ENCODE measurements at places on chromosomes 16 and 17.
A peak's percentile ranks its signal among the peaks of the same experiment; 100 is the strongest.

GRCh38 chr17:20063665-20064648 is 54.8 kb downstream of the SPECC1 start:
- peak; percentile 72 for DNase-seq

DNA sequence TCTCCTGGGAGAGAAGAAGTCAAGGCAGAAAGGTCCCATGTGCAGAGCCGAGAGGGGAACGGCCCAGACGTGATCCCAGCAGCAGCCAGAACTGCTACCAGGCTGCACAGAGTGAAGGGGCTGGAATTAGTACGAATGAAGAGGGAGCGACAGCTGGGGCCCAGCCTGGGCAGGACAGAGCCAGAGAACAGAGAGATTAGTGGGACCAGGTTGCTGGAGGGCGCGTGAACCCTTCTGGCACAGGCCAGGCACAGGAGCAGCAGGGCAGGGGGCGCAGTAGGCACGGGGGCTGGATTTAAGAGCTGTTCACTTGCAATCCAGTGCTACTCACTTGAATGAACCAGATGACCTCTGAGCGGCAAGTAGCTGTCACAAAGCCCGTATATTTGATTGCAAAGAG is 66.9 kb downstream of the PLXDC1 start:
- no peak for DNase-seq

GRCh38 chr16:59701963-59702930 is 968.1 kb upstream of the GOT2 start:
- no peak for DNase-seq

GRCh38 chr16:53052519-53053501 is at the start of gene CHD9NB:
Gene CHD9NB, minus strand, starts transcription at chr16:53052897. Its CDS starts 8,739 bp downstream, at chr16:53044158.
- DNase-seq: peak; percentile 89

- no peak for DNase-seq
Measured at GRCh38 chr17:41186872-41187271, 2.2 kb upstream of the KRTAP4-1 start.

DNA sequence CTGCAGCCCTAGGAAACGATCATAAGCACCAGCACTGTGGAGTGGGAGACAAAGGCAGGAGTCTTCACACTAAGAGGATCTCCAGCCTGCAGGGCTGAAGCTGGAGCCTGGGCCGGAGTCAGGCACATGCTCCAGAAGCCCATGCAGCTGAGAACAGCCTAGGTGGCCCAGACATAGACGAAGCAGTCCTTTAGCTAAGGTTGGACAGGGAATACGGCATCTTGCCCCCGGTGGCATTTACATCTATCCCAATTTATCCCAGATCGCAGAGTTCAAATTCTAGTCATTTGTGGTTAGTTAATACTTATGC is 13.9 kb downstream of the TSPOAP1 start:
- no peak for DNase-seq

DNA sequence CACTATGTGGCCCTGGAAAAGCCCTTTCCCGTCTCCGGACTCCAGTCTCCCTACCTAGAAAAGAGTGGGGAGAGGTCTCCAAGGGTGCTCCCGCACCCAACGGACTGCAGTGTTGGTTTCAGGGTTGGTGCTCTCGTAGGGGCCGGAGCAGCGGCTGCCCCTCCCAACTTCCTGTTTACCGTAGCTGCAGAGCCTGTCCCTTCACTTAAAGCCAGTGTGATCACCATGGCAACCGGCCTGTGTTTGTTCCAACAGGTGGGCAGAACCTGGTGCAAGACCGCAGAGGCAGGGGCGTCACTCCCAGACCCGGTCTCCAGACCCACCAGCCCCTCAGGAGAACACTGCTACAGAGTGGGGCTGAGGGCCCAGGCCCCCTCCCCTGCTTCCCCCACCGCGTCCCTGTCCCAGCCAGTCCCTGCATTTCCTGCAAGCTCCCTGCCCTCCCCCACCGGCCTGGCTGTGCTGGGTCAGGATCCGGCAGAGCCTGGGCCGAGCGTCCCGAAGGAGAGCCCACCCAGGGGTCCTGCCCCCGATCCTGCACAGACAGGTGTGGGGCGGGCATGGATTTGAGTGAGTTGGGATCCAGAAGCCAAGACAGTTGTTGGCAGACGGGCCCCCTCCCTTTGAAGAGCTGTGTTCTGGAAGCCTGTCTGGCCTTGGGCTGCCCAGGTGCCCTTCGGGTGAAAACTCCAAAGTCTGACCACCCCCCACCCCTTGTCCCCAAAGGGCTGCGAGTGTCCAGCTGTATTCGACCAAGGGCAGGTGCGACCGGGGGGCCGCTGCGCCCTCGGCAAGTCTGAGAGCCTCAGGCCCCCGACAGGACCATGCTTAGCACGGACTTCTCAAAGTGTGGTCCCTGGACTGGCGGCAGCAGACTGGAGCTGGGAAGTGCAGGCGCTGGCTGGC is 1.5 kb upstream of the BAIAP3 start:
- DNase-seq: peak; percentile 61

GRCh38 chr17:38632334-38632733 is 26.6 kb upstream of the SRCIN1 start:
- no peak for DNase-seq

DNA sequence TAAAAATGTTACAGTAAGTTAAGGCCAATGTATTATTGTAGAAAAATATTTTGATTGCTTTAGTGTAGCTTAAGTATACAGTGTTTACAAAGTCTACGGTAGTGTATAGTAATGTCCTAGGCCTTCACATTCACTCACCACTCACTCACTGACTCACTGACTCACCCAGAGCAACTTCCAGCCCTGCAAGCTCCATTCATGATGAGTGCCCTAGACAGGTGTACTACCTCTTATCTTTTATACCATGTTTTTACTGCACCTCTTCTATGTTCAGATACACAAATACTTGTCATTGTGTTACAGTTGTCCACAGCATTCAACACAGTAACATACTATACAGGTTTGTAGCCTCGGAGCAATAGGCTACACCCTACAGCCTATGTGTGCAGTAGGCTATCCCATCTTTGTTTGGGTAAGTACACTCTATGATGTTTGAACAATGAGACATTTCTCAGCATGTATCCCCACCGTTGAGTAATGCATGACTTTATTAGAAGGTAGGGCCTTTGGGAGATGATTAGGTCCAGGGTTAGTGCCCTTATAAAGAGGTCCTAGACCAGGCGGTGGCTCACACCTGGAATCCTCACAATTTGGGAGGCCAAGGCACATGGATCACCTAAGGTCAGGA is 117.8 kb downstream of the SLC39A11 start:
- DNase-seq: peak; percentile 76

- DNase-seq: no peak
Measured at GRCh38 chr17:17745476-17746455, 64.5 kb downstream of the RAI1 start.

DNA sequence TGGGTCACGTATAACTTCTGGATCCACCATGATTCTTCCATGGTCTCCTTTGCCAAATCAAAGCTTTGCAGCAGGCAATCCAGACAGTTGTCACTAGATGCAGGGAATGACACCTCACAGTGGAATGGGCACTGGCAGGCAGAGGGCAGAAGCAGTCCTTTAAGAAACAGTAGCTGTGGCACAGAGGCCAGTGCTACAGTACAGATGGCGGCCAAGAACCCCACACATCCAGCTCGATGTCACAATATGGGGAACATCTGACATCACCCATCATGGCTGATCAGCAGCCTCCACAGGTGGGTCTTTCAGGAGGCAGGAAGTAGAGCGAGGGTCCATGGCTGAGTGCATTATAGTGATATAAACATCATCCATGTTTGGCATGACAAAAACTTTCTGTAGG is 18.8 kb upstream of the ERN1 start:
- DNase-seq: no peak

- DNase-seq: no peak
Measured at GRCh38 chr16:67807148-67807682, 526 bp downstream of the TSNAXIP1 start.

DNA sequence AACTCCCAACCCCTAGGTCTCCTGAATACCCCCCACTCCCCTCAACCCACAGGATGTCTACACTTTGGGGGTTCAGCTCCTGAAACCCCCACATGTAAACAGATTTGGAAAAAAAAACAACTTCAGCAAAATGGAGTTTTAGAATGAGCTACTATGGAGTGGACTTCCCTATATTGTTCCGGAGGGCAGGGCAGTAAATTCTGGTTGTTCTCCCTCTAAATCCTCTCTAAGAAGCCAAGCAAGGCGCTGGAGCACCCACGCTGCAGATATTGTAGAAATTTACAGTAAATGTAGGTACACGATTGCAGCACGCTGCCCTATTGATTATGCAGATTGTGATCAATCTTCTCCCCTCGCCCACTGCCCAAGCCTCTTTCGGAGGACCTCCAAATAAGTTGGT is 8.5 kb upstream of the ZFHX3 start:
- no peak for DNase-seq

DNA sequence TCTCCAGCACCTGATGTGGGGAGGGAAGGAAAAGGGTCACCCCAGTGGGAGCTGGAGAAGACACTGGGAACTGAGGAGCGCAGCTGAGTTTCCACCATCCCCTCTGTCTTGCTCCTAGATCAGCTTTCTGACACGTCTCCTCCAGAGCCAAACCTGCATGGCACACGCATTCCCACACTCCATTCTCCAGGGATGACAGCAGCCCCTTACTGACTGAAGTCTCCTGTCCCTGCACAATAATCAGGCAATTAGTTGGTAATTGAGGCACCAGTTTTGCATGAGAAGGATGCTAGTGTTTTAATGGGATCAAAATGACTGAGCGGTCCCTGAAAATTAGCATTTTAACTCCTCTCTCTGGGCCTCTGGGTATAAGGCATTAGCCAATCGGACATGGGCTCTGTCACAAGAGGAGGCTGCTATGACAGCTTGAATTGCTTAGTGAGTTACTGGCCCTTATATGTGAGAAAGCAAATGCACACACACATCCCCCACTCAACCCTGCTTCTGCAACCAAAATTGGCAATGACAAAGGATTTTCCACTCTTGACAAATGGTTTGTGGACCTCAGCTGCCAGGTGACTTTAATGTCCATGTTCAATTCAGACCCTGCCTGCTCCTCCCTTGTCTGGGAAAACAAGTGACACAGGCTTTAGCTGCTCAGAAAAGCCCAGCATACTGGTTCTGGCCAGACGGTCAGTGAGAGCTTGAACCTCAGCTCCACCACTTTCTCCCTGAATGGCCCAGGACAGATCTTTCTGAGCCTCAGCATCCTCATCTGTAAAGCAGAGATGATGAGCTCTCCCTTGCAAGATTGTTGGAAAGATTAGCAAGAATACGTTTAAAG is 57.2 kb upstream of the SREBF1 start:
- no peak for DNase-seq

DNA sequence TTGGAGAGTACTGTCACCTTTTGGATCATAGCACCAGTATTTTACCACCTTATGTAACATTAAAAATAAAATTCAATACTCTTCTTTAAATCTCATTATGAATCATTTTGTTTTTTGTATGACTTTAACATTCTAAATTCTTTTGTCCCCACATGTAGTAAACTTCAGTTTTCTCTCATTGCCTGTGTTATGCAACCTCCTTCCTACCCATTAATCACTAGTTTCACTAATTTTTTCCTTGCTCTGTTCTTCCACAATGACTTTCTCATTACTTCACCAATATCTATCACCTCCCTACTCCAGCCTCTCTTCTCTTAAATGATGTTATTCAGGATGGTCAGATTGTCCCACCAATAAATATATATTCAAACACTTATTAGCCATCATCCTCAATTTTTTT is 68.7 kb downstream of the TTC19 start:
- DNase-seq: peak; percentile 47

DNA sequence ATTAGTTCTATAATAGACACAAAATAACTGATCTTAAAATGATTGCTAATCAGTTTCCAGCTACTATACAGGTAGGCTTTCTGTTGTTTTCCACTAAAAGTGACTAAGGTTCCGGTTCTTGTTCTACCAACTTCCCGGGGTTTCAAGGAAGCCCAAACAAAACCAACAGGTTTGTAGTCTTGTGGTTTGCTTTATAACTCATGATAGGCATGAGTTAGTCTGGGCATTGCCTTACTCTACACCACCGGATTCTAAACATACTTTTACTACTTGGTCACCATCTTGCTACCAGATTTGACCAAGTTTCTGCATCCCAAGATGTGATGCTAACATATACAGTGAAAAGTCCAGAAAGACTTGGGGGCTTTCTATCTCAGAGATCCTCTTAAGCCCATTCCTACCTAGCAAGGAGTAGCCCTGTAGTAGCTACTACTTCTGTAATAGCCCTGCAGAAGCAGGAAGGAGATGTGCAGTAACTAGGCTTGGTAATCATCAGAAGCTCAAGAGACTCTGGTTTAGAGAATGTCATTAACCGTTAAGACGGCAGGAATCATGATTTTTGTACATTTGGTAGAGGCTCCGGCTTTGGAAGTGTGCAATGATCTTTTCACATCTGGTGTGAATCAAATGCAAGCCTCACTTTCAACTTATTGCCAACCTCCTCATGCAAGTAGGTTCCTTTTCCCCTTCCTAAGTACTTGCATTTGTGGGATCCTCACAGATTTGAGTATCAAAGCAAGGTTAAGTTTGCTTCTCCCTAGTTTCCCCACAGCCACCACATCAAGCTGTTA is 1.6 kb downstream of the FAM117A start:
- no peak for DNase-seq

DNA sequence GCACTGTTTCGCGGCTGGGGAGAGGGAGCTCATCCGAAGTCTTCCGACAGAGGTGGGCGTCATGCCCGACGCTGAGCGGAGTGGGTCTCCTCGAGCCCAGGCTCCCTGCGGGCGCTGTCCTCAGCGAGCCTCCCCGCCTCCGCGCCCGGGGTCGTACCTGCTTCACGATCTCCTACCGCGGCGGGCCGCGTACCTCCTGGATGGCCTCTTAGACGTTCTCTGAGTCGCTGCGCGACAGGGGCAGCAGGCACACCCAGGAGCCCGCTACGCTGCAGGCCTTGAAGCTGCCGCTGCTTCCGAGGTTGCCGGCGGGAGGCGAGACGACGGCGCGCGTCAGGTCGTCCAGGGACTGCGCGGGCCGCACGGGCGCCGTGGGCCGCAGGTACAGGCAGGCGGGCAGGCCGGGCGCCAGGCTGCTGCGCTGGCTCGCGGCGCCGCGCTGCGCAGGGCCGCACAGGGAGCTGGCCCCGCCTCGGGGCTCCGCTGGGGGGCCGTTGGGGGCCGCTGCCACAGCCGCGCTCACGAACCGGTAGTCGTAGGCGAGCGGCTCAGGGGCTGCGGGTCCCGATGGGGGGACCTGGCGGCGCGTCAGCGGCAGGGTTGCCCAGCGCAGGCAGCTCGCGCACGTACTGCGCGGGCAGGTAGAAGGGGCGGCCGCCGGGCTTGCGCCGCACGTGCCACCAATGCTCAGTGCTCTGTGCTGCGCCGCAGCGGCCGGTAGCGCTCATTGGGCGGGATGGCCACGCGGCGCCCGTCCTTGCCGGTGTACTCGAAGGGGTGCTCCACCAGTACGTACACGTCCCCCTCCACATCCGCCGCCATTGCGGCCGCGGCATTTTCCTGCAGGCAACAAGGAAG is 116.4 kb upstream of the SMURF2 start:
- no peak for DNase-seq

- DNase-seq: no peak
Measured at GRCh38 chr17:32386844-32387243, 36.9 kb downstream of the ZNF207 start.

DNA sequence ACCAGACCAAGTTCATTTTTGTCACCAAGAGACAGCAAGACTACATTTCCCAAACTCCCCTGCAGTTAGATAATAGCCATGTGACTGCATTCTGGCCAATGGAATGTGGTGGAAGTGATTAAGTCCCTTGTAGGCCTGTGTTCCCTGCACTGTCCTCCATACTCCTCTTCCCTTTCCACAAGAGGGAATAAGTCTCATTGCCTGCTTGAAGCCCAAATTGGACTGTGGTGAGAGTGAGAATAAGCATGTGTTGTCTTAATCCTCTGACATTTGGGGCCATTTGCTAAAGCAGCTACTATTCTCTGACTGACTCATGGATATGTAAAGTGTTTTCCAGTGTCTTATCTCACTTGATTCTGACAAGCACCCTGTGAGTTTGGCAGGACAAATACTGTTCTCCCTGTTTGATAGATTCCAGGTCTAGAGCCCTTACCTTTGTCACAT is 20.7 kb downstream of the PIK3R6 start:
- peak; percentile 69 for DNase-seq

GRCh38 chr16:4365615-4366014 is 6.0 kb upstream of the VASN start:
- DNase-seq: no peak

Data from iris pigment epithelial cell (primary cell).